Right lobe of liver (tissue), 6 donors: ENCODE measurements at places on chromosomes 12 and 14. TPM values are rescaled to one million over a fixed set of nuclear protein-coding genes. Genes with fewer than 3 reads are reported as not detected.

- DNase-seq: no peak
These were observed 427.8 kb downstream of the BTG1 start for GRCh38 chr12:91717804-91718203.

- no peak for DNase-seq
These were observed 104.0 kb upstream of the COCH start for GRCh38 chr14:30770376-30770775.

DNA sequence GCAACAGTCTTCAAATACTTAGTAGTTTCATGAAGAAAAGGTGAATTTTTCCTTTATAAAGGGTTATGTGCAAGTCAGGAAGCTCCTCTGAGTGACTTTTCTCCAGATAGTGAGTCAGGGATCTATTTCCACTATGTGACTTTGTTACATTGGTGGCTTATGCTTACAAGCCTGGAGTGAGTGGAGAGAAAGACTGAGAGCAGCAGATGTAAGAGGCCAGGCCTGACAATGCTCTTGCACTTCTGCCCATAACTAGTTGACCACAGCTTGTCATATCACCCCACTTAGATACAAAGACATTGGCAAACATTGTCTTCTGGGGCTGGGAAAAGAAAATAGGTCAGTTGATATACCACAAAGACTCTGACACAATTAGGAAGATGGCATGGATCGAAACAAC is 236.5 kb downstream of the PDZRN4 start:
- no peak for DNase-seq

ZDHHC22 gene
- not detected for total RNA-seq

DNA sequence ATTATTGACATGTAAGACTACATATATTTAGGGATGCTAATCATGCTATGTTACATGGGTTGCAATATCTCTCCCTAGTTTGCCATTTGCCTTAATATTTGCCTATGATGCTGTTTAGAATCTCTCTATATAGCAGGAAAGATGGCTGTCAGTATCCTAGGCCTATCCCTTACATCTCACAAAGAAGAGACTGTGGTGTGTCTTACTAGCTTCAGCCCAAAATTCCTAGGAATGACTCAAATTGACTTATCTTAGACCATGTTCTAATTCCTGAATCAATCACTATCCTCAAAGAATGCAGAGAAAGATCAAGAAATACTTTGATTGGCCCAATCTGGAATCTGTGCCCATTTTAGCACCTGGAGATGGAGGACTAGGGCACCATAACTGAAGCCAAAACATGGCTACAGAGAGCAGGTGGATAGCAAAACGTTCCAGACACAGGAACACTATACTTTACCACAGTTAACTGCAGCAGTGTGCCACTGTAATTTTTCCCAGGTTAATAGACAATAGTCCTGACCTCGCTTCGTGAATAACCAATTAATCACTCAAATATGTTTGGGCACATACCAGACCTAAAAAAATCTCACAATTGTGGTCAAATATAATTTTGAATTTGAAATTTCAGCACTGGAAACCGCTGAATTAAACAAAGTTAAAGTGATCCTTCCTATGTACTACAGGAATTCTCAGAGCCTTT is 32.7 kb upstream of the GLIPR1 start:
- DNase-seq: no peak
